ENCODE measurements at places on chromosomes 11 and 22.

- peaks cover 12% of the 10 kb centered on the region for H3K4me1 ChIP-seq
- no peak overlapping the region for H3K27ac ChIP-seq
- peaks cover 36% of the 10 kb centered on the region for H3K27me3 ChIP-seq
- no peaks in the 10 kb centered on the region for H3K36me3 ChIP-seq
- no peak overlapping the region for H3K4me3 ChIP-seq
These were observed 46.6 kb upstream of the TCF20 start for GRCh38 chr22:42317008-42317407.

GRCh38 chr11:64114231-64114630 is 51.7 kb downstream of the MACROD1 start:
- no peak overlapping the region for H3K27ac ChIP-seq
- no peak for DNase-seq
- no peak overlapping the region for H3K4me3 ChIP-seq

DNA sequence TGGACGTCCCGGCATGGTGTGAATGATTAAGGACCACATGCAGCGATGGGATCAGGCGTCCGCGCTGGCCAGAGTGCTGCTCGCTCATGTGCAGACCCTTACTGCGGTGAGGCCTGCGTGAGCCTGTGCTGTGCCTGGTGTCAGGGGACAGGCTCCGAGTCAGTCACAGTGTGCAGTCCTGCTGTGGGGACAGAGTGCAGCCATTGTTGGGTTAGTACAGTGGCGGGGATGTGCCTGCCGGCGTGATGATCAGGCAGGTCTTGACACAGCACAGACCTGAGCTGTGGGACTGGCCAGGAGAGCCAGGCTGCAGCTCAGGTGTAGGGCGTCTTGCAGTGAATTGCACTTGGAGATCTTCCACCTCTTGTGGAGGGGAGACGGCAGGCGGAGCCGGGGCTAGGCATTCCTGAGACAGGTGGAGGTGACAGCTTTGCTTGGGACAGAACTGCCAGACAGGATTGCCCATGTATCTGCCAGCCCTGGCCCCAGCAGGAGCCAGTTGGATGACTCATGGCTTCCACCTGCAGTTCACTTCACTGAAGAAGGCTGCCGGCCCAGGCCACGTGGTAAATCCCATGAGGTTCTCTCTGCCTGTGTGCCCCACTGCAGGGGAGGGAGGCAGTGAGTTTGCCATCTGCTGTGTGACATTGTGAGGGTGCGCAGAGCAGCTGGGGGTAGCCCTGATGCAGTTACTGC is 17.3 kb downstream of the TRMU start:
- H3K27me3 ChIP-seq = peaks cover 2% of the 10 kb centered on the region
- H3K4me3 ChIP-seq = no peak overlapping the region
- no peaks in the 10 kb centered on the region for H3K4me1 ChIP-seq
- H3K36me3 ChIP-seq = peaks cover 21% of the 10 kb centered on the region
- H3K27ac ChIP-seq = no peak overlapping the region
- DNase-seq = no peak

- H3K36me3 ChIP-seq = no peaks in the 10 kb centered on the region
- no peak for DNase-seq
- H3K4me1 ChIP-seq = no peaks in the 10 kb centered on the region
- peaks cover 32% of the 10 kb centered on the region for H3K27me3 ChIP-seq
- no peak overlapping the region for H3K4me3 ChIP-seq
These were observed 538.3 kb downstream of the OPCML start for GRCh38 chr11:132993991-132994502.

DNA sequence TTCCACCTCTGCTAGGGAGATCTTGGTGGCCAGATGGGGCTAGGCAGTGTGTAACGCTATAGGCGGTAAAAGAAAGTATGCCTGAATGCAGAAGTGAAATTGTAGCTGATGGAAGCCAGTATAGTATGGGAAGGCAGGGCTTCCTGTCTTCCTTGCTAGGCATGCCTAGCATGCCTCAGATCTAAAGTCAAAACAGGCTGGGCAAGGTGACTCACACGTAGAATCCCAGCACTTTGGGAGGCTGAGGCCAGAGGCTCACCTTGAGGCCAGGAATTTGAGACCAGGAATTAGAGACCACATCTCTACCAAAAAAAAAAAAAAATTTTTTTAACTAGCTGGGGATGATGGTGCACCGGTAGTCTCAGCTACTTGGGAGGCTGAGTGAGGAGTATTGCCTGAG is 281.7 kb upstream of the MTNR1B start:
- no peaks in the 10 kb centered on the region for H3K27me3 ChIP-seq
- no peaks in the 10 kb centered on the region for H3K36me3 ChIP-seq
- DNase-seq = no peak
- no peak overlapping the region for H3K27ac ChIP-seq
- no peak overlapping the region for H3K4me3 ChIP-seq

- no peak overlapping the region for H3K4me3 ChIP-seq
- H3K27me3 ChIP-seq = peaks cover 2% of the 10 kb centered on the region
- H3K27ac ChIP-seq = no peak overlapping the region
- no peaks in the 10 kb centered on the region for H3K36me3 ChIP-seq
- no peak for DNase-seq
These were observed 82.9 kb downstream of the CCDC34 start for GRCh38 chr11:27280140-27280539.

- DNase-seq = no peak
- no peaks in the 10 kb centered on the region for H3K4me1 ChIP-seq
- no peaks in the 10 kb centered on the region for H3K36me3 ChIP-seq
- peaks cover 21% of the 10 kb centered on the region for H3K27me3 ChIP-seq
- H3K27ac ChIP-seq = no peak overlapping the region
These were observed 11.5 kb downstream of the PARVG start for GRCh38 chr22:44192098-44192815.

DNA sequence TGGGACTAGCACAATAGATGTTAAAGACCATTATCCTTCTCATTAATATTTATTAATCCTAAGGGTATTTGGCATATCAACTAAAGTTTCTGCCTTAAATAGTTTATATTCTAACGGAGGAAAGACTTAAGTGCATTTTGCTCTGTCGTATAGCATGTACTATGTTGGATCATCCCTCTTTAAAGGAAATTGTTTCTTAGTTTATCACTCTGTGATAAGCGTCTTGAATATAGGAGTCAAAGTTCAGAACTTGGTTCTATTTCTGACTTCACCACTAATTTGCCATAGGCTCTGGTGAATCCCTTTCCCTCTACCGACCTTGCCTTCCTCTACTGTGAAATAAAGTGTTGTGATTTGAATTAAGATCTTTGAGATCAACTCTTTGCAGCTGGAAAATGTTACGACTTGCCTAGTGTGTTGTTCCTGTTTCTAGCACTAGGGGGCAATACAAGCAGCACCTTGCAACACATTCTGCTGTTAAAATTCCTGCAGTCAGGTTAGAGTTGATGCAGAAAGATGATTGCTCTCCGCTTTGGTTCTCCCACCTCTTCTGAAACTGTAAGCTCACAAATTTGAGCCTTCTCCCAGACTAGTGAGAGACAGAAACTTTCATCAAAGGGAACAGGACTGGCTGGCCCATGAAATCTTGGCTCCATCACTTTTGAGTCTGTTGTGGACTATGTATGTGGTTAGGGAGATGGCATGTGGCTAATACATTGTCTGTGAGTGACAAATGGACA is 27.8 kb upstream of the ZNRF3 start:
- peak; percentile 46 for DNase-seq
- H3K4me3 ChIP-seq = no peak overlapping the region
- no peaks in the 10 kb centered on the region for H3K36me3 ChIP-seq

GRCh38 chr11:3904228-3904627 is 48.8 kb downstream of the STIM1 start:
- H3K27me3 ChIP-seq = peaks cover 1% of the 10 kb centered on the region
- DNase-seq = no peak
- H3K4me1 ChIP-seq = peaks cover 22% of the 10 kb centered on the region
- no peak overlapping the region for H3K27ac ChIP-seq
- H3K36me3 ChIP-seq = no peaks in the 10 kb centered on the region

- H3K36me3 ChIP-seq = no peaks in the 10 kb centered on the region
- DNase-seq = no peak
- peaks cover 20% of the 10 kb centered on the region for H3K27me3 ChIP-seq
- H3K4me3 ChIP-seq = no peak overlapping the region
These were observed 3.7 kb downstream of the TRPM5 start for GRCh38 chr11:2440646-2441045.

GRCh38 chr11:128552783-128553661 is 34.3 kb downstream of the ETS1 start:
- no peak for DNase-seq
- H3K27ac ChIP-seq = no peak overlapping the region
- H3K4me3 ChIP-seq = no peak overlapping the region
- peaks cover 18% of the 10 kb centered on the region for H3K4me1 ChIP-seq
- H3K27me3 ChIP-seq = no peaks in the 10 kb centered on the region
